C1 segment of cervical spinal cord (tissue), 14 donors: ENCODE measurements at places on chromosomes 5 and 9.

DNA sequence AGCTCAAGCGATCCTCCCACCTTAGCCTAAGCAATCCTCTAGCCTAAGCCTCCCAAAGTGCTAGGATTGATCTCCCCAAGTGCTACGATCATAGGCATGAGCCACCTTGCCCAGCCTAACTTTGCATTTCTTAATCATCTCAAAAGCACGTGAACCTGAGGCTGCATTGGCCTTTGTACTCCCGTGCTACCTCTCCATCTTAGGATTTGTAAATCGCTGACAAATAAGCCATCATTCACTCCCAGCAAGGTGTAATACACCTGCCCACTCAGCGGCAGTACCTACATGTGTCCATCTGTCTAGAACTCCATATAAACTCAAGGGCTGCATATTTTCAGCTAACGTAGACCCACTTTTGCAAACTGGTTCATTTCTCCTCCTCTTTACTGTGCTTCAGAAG, 2.8 kb downstream of the ANKH start:
- DNase-seq: no peak

DNA sequence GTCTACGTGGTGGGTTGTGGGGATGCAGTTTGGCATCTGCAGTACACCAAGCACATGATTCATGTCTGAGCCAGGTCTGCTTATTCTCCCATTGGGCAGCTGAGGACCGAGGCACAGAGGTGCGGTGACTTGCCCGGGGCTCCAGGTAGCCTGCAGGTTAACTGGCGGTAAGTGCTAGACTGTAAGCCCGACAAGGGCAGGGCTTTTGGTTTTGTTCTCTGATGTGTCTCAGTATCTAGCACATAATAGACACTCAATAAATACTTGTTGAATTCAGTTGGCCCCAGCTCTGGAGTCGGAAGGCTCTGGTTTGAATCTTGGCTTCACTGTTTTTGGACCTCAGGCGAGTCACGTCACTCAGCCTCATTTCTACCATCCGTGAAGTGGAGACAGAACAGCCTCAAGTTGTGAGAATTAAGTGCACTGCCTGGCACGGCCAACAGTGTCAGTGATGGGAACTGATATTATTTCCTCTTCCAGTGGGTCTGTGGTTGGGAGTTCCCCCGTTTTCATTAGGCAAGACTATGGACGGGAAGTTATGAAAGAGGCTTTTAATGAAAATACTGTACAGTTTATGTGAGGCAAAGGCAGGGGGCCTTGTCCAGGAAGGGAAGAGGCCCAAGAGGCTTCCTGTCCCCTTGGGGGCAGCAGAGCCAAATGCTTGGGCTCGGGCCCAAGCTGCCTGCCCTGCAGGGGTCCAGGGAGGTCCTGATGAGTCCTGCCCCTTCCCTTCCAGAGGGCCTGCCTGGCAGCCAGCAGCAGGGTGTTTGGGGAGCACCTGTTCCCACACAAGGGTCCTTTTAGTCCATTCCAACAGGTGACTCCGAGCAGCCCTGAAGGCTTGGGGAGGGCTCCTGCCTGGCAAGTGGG, 3.3 kb downstream of the PRELID1 start:
- no peak for DNase-seq

DNA sequence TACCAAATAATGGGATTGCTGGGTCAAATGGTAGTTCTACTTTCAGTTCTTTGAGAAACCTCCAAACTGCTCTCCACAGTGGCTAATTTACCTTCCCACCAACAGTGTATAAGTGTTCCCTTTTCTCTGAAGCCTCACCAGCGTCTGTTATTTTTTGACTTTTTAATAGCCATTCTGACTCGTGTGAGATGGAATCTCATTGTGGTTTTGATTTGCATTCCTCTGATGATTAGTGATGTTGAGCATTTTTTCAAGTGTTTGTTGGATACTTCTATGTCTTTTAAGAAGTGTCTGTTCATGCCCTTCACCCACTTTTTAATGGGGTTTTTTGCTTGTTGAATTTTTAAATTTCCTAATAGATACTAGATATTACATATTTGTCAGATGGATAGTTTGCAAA, 28.4 kb upstream of the SUSD1 start:
- DNase-seq: no peak

DNA sequence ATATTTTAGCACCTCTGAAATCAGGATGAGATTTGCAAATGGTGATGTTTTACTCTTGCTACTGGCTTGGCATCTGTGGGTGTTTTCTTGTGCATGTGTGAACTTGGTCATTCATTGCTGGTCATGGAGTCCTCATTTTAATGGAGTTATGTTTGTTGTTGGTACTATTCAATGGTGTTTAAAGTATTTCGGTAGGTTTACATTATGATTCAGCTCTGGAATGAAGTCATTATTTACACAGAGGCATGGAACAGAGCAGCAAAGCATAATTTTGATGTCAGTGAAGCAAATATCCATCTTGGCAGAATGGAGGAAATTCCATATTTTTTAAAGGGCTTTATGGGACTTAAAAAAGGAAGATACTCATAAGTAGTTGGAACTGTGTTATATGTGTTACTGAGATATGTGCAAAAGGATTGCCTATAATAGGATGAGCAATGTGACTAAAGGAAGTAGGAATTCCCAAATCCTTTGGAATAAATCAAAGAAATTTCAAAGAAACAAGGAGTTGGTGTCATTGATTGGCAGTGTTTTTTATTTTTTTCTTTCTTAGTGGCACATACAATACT, 147.4 kb downstream of the ACTBL2 start:
- DNase-seq: no peak

DNA sequence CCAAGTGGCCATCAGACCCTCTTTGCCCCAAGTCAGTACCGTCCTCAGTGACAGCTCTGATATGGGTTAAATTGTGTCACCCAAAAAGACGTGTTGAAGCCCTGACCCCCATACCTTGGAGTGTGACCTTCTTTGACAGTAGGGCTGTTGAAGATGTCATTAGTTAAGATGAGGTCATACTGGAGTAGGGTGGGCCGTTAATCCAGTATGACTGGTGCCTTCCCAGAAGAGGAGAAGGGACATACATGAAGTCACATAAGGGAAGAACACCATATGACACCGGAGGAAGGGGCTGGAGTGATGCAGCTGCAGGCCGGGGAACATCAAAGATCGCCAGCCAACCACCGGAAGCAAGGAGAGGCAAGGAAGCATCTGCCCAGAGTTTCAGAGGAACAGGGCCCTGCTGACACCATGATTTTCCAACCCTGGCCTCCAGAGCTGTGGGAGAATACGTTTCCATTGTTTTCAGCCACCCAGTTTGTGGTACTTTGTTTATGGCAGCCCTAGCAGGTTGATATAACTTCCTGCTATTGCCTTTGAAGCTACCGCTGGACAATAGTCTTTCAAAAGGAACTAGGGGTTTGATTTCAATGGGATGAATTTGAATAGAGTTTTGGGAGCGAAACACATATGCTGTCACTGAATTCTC, 36.4 kb upstream of the CPEB4 start:
- DNase-seq: no peak

- DNase-seq: no peak
Measured at GRCh38 chr9:89885156-89885555, 280.3 kb downstream of the GADD45G start.

DNA sequence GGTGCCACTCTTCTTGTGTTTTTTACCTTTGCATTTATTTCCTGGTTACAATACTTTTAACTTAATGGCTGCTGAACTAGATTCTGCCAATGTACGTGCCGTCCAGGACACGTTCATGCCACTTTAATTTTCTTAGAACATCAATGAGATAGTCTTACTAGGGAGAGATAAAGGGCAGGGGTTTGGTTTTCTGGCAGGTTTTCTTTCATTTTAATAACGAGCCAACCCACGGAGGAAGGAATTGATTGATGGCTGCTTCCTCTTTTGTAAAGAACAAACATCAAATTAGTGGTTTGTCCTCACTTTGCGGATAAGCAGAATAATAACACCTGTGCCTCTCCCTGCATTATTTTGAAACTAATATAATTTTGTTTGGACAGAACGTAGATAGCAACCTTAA, 135.7 kb downstream of the DOCK8 start:
- no peak for DNase-seq

- DNase-seq: no peak
Measured at GRCh38 chr5:172048539-172049101, 42.2 kb upstream of the FBXW11 start.

GRCh38 chr9:112063586-112063985, 111.5 kb downstream of the SUSD1 start:
- DNase-seq: no peak

DNA sequence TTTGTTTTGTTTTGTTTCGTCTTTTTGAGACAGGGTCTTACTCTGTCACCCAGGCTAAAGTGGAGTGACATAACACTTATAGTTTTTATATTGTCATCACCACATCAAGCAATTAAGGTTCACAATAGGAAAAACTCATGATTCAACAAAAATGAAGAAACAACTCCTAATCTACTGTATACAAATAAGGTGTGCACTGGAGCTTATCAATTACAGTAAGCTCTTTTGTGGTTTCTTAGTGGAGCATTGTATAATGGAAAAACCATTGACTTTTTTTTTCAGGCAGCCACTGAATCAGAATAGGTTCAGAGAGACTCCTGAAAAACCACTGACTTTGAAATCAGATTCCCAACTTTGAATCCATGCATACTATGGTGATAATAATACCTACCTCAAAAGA, 10.8 kb upstream of the PLIN2 start:
- DNase-seq: no peak

- DNase-seq: no peak
Measured at GRCh38 chr9:71692337-71692736, 76.0 kb downstream of the CEMIP2 start.

DNA sequence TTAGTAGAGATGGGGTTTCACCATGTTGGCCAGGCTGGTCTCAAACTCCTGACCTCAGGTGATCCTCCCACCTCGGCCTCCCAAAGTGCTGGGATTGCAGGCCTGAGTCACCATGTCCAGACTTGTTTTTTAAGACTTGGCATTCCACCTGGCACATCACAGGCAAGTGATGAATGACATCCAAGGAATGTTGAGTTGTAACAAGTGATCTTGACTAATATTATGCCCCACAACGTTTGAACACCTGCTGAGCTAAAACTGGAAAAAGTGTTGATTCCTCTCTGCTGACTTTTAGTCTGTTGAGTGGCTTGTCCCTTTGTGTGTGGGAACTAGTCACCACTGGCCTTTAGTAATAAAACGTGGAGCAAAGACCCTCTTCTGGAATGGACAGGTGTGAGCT, 54.6 kb downstream of the SUB1 start:
- DNase-seq: no peak

DNA sequence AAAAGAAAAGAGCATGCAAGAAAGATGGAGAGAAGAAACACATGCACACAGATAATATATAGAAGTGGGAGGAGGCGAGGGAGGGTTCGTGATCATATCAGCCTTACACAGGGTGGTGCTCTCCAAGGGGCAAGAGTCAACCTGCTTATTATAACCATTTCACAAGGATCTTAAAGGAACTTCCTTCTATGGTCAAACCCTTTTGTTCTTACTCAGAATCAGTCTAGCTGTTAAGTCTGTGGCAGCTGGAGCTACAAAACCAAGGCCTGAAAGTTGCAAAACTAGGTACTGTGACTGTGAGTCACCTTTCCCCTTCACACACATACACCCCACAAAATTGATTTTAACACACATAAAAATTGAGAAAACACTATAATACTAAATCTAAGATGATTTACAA, 18.5 kb upstream of the ERMP1 start:
- DNase-seq: no peak

- no peak for DNase-seq
Measured at GRCh38 chr5:82674671-82675070, 396.5 kb upstream of the RPS23 start.

DNA sequence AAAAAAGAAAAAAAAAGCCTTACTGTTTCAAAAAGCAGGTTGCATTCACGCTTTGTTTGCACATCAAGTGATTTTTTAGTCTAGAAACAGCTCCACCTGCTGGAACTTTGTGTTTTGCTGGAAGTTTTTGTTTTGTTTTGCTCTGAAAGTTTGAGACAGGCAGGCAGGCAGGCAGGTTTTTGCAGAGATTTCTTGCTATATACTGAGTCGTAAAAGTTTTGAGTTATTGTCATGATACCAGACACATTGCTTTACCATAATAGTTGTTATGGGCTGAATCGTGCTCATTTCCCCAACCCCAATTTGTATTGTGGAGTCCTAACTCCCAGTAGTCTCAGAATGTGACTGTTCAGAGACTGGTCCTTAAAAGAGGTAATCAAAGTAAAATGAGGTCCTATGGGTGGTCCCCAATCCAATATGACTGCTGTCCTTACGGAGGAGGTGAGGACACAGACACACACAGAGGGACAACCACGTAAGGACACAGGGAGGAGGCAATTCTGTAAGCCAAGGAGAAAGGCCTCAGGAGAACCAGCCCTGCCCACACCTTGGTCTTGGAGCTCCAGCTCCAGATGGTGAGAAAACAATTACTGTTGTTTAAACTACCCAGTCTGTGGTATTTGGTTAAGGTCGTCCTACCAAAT, 20.9 kb downstream of the OR2Y1 start:
- no peak for DNase-seq

GRCh38 chr5:66713998-66714397, 117.8 kb downstream of the MAST4 start:
- DNase-seq: no peak

DNA sequence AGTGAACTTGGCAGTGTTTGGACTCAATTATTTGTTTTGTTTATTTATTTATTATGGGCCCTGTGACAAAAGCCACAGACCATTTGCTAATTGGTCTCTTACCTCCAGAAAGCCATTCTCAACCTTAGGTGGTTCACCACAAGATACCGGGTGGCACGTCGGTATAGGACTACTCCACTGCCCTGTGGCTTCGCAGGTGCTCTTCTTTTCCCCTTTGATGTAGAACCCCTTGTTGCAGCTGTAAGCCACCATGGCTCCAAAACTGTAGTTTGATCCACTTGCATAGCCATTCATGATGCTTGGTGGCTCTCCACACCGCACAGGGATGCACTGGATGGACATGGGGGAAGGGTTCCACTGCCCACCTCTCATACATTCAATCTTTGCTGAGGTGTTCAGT, 73.3 kb upstream of the TXNDC8 start:
- no peak for DNase-seq

GRCh38 chr5:154849791-154850201, 607 bp downstream of the FAXDC2 start:
- no peak for DNase-seq

DNA sequence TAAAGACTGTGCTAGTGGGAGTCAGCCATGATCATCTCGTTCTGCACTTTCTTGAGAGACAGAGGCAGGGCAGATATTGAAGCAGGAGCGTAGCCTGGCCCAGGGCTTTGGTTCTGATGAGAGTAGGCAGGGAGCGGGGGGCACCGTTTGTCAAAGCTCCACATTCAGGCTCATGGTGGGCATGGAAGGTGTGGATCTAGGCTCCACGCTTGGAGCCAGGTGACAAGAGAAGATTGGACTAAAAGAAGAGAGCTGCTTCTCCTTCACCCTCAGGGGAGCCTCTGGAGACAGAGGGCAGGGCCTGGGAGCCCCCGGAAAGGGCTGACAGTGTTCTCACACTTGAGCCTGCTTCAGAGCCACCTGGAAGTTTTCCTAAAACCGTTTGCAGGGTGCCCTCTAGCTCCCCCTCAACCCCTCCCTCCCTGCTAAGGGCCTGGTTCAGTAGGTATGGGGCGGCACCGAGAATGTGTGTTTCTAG, 24.7 kb upstream of the FCN2 start:
- DNase-seq: no peak

DNA sequence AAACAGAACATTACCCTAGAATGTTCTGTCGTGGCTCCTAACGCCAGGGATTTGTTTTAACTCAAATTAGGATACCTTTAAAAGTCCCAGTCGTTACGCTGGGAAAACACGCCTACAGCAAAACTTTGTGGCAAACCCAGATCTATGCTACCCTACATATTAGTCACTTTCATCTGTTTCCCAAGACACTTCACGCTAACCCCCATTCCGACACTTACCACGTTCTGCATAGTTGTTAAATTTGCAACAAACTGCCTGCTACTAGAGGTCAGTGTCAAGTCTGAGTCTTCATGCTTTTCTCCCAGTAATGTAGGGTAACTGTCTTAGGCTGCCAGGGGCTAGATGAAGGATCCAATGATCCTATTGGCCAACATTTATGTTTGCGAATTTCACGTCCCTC, 140.3 kb downstream of the RASEF start:
- DNase-seq: no peak
